Upper lobe of right lung (tissue), 1 donor: ENCODE measurements at places on chromosomes 1 and 21. TPM values are rescaled to one million over a fixed set of nuclear protein-coding genes. Genes with fewer than 3 reads are reported as not detected.

Gene OPRD1
- not detected for total RNA-seq

Gene ATP1A4
- total RNA-seq = 0.96 TPM

Gene C1QA
- total RNA-seq = 521 TPM

Gene IFI44
- 63.2 TPM for total RNA-seq

Gene DNAJC28
- 2.3 TPM for total RNA-seq

Gene SETD4
- 19.0 TPM for total RNA-seq

Gene RIPPLY3
- total RNA-seq = not detected

Gene THEM5
- total RNA-seq = not detected

Gene CNKSR1
- total RNA-seq = 21.6 TPM

Gene TMEM269
- not detected for total RNA-seq

Gene DCST1
- not detected for total RNA-seq

Gene ZBED6
- 29.5 TPM for total RNA-seq

Gene CD1D
- 5.3 TPM for total RNA-seq

Gene FCRL6
- total RNA-seq = 3.2 TPM

Gene MPL
- 0.61 TPM for total RNA-seq

Gene PPFIA4
- 1.3 TPM for total RNA-seq

Gene VASH2
- total RNA-seq = 1.9 TPM

Gene TTLL7
- total RNA-seq = 16.2 TPM

Gene PDE4B
- 14.3 TPM for total RNA-seq

Gene CAPN9
- 21.8 TPM for total RNA-seq

Gene CD48
- total RNA-seq = 21.5 TPM

Gene GNG12
- total RNA-seq = 59.8 TPM

Gene SUSD4
- 2.2 TPM for total RNA-seq

Gene LAMC1
- 120 TPM for total RNA-seq

Gene IQCC
- total RNA-seq = 1.2 TPM

Gene KRTAP21-1
- total RNA-seq = not detected

Gene NFYC
- total RNA-seq = 56.0 TPM

Gene NBPF6
- total RNA-seq = not detected

Gene KRTAP13-3
- not detected for total RNA-seq

Gene SLAMF8
- 34.6 TPM for total RNA-seq

Gene BACH1
- total RNA-seq = 125 TPM

Gene BCAR3
- 23.5 TPM for total RNA-seq

Gene ALPL
- 164 TPM for total RNA-seq

Gene EXOC8
- total RNA-seq = 19.3 TPM

Gene ACBD3
- total RNA-seq = 42.2 TPM

Gene SUMO3
- 85.0 TPM for total RNA-seq

Gene NEGR1
- 21.4 TPM for total RNA-seq

Gene IFNLR1
- 11.1 TPM for total RNA-seq
